Panc1 (cell line): ENCODE measurements at places on chromosomes 16 and 17.

DNA sequence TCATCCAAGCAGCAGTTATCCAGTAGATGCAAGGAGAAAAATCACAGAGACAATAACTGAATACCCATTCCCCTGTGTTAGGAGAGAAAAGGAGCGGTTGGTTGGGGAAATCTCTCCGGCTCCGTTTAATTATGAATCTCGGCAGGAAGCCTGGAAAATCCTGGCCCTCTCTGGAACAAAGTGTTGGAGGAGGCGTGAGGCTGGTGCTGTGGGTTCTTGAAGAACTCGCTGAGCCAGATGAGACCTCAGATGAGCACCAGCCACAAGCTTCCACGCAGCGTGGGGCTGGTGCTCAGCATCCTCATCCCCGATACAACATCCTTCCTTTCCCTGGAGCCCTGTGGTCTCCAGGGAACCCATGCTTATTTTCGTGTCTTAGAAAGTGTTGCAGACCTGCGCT lies 39.7 kb downstream of the CACNG4 start:
- no peak for DNase-seq

- DNase-seq, result no peak
These were observed 777.8 kb upstream of the EEF2KMT start for GRCh38 chr16:5875416-5875815.

GRCh38 chr16:22413819-22414218 lies 39.4 kb upstream of the CDR2 start:
- no peak for DNase-seq

DNA sequence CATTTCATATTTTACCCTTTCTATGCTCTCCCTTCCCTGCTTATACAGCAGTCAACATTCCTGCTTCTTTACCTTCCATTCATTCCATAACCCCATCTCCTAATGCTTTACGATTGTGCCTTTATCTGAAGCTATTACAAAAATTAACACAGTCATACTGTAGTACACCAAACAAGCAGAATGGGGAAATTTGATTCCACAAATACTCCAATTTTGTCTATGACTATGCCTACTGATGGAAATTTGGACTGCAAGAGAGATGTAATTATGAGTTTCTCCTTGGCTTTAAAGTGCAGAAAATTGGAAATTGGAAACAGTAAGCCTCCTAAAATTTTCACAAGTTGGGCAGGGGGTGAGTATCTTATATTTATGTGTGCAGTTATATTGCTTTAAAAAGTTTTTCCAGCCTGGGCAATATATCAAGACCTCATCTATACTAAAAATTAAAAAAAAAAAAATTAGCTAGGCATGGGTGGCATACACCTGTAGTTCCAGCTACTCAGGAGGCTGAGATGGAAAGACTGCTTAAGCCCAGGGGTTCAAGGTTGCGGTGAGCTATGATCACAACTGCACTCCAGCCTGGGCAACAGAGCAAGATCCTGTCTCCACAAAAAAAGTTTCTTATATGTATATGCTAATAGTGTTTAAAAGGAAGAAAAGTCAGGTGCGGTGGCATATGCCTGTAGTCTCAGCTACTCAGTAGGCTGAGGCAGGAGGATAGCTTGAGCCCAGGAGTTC lies 3.0 kb downstream of the APPBP2 start:
- no peak for DNase-seq

DNA sequence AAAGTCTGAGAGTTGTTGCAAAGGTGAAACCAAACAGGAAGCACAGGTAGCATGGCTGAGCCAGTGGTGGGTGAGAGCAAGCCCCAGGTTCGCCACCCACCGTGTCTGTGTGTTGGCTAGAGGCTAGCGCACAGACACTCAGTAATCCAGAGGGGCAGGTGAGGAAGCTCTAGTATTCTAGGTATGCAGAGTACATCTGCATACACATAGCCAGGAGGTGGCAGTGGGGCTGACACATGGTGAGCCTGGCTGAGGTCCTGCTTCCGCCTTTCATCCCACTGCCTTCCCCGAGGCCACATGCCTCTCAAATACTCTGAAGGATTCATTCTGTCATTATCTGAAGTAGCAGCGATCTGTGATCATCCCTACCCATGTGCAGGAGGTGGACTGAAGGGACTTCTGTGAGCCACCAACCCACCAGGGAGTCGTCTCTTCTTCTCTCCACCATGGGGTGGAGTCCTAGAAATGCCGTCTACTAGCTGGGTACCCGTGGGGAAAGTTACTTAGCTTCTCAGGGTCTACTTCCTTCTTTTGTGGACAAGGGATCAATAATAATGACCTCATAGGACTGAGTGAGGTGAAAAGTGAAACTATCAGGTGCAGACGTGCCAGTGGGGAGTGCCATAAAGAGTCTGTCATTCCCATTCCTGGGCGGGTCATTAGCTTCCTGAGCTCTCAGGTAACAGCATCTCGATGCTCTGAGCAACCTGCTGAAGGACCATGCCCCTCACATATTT lies 36.0 kb upstream of the ICAM2 start:
- no peak for DNase-seq

GRCh38 chr17:67528751-67529436 lies 151.8 kb downstream of the PITPNC1 start:
- DNase-seq, result peak; percentile 13

DNA sequence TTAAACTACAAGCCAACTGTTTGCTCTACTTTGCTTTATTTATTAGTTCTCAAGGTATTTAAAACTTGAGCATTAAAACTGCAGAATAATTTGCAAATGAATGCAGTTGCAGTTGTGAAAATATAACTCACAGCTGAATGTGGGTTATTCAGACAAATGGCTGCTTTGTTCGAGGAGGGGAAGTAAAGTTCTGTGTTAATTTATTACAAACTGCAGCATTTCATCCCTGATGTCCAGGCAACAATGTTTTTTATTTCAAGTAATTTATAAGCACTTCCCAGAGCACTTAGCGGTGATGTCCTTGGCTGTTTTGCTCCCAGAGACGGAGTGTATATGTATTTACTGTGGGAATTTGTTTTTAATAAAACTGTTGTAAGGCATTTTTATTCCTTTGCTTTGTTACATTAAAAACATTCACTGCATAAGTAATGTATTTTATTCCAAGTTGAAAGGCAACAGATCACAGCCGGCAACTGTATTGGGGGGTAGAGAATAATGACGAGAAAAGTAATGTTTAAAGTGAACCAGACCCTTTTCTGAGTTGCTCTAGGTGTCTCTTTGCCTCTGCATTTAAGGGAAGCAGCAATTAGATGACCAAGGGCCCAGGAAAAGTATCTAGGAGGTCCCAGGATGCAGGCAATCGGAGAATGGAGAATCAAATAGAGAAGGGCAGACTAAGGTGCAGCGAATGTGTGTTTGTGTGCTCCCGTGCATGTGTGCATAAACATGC lies 291.2 kb upstream of the SALL1 start:
- no peak for DNase-seq

DNA sequence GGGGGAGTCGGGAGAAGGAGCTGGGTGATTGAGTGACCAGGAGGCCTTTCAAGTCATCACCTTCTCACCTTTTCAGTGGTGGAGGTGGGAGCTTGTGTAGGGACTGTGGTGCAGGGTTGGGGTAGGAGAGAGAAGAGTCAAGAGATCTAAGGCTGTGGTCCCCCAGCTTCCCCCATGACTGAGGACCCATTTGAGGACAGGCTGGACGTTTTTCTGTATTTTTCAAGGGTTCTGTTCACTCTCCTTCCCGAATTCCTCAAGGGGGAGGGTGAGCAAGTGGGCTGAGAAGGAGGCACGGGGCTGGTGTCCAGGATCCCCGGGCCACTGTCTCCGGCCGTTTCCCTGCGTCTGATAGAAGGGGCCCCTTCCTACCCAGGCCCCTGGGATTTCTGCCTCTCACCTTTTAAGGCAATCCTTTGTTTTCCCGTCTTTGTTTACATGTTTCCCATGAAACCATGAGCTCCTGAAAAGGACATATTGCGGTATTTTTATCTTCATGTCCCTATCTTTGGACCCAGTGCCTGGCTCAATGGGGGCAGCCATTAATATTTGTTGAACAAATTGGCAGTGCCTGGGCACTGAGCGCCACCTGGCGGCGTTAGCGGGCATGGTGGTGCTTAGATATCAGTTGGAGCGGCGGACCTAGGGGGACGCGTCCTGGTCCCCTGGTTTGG lies 9.2 kb upstream of the CD300A start:
- no peak for DNase-seq

- no peak for DNase-seq
These were observed 145.2 kb downstream of the XYLT1 start for GRCh38 chr16:17325476-17326143.

- no peak for DNase-seq
These were observed 74.8 kb upstream of the SALL1 start for GRCh38 chr16:51225878-51226277.

DNA sequence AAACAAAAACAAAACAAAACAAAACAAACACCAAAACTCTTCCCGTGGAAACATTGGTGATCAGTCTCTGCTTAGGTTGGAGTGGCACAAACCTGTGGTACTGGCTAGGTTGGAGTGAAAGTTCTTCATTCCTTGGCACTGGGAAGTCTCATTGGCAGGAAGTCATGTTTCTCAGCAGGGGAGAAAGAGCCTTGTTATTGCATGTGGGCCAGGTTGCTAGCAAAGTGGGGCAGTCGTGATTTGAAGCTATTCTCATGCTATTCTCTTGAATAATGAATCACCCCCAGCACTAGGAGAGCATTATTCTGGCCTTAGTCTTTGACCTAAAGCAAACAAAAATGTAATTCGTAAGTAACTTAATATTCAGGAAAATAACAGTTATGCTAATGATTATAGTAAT lies 24.3 kb upstream of the B4GALNT2 start:
- no peak for DNase-seq

DNA sequence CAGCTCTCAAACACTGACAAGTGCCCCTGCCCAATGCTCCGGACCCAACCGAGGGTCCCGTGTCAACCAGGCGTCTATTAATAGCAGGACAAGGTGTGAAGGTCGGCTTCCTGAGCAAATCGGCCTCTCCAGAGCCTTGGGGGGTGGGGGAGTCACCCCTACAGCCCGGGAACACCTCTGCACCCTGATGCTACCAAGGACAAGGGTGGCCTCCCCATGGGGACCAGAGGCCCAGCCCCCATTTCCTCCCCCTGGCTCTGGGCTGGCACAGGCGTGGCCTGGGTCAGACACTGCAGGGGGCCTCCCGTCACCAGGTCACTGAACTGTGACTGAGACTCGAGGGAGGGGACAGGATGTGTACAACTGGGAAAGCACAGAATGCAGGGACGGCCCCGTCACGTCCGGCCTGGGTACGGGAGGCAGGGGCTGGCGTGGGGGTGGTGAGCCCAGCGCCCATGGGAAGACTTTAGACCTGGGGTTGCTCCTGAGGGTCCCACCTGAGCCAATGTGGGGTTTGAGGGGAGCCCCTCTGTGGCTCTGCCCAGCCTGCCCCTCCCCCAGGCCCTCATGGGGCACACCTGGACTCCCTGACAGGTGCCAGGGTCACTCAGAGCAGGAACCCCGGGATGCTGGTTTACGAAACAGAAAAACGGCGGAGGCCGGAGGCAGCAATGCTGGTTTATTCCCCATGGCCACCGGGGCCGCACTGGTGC lies 579 bp upstream of the CYBA start:
- DNase-seq, result peak; percentile 38
